ENCODE measurements at places on chromosomes 13 and 19.
A peak's percentile ranks its signal among the peaks of the same experiment; 100 is the strongest.

DNA sequence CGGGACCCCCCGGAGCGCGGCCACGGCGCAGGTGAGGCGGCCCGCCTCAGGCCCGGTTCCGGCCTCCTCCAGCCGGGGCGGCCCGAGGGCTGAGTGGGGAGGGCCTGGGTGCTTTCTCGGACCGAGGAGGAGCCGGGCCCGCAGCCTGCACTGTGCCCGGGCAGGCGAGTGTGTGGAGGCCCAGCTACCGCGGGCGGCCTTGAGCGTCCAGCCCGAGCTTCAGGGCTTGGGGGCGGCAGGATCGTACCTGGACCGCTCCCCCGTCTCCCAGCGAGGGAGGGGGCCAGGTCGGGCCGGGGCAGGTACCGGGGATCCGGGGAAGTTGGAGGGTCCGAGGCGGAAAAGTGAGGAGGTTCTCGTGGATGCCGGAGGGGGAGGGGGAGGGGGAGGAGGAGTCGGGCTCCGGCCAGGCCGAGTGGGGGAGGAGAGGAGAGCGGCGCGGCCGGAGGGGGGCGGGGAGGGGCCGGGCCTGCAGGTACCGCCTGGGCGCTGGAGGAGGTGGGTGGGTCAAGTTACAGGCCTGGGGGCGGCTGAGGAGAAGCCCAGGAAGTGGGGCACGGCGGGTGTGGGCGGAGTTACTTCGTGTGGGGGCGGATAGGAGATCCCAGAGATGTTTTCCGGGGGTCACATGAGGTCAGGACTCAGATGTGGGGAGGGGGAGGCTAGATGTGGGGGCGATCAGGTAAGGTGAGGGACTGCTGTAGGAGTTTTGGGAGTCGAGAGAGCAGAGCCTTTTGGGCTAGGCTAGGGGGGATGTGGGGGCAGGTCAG, 545 bp downstream of the NACC1 start:
- DNase-seq: peak; percentile 48

DNA sequence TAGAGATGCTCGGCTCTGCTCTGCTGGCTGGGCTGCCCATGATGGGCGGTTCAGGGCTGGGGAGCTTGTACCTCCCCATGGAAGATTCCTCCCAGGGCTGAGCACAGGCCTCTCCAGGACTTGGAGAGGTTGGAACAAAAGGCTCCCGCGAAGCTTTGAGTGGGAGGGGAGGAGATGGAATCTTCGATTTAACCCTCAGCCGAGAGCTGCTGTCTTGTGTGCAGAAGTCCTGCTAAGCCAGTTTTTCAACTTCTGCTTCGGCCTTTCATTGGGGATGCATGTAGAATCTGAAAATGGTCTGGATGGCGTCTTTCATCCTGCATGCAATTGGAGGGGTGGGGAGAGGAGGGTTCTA, 163.3 kb downstream of the KDM4B start:
- no peak for DNase-seq

- no peak for DNase-seq
Observed at GRCh38 chr19:13681509-13681908, 82.8 kb upstream of the MRI1 start.

DNA sequence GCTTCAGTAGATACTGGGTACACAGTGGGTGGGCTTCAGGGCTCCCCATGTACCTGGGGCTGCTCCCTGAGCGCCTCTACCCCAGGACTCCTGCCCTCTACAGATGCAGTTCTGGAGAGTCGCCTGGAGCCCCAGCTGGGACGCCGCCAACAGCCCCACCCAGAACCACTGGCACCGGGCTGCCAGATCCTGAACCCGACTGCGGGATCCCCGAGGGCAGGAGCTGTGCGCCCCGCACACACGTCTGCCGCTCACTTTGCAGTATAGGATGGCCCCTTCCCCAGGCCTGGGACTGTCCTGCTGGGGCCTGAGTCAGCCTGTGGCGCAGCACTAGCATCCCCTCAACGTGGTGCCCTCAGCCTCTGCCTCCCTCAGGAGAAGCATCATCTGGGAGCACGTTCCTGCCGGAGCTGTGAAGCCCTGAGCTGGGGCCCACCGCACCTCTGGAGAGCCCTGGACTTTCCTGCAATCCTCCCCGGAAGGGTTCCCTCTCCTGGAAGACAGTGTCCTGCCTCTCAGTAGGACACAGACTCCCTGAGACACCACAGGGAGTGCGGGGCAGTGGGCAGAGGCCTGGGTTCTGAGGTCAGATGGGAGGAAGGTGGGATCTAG, 3.7 kb downstream of the REXO1 start:
- no peak for DNase-seq
